Smooth muscle cell of trachea (primary cell): ENCODE measurements at places on chromosomes 6 and 20. TPM values are rescaled to one million over a fixed set of nuclear protein-coding genes. Genes with fewer than 3 reads are reported as not detected.

The RIMS1 gene
- total RNA-seq, result under 0.01 and 0.33 TPM in 2 replicates

The PDYN gene
- total RNA-seq, result not detected in 2 replicates

The CCN2 gene
- 39.7 and 109 TPM in 2 replicates for total RNA-seq

The HLA-DOB gene
- 0.29 TPM in 1 of 2 replicates, not detected in the other for total RNA-seq

The PPP1R3G gene
- total RNA-seq, result 3.3 and 6.8 TPM in 2 replicates

The HLA-DQB1 gene
- total RNA-seq, result not detected in 2 replicates
